Left hindlimb (tissue), 1 donor: ENCODE measurements at places on chromosomes 16 and 17.

DNA sequence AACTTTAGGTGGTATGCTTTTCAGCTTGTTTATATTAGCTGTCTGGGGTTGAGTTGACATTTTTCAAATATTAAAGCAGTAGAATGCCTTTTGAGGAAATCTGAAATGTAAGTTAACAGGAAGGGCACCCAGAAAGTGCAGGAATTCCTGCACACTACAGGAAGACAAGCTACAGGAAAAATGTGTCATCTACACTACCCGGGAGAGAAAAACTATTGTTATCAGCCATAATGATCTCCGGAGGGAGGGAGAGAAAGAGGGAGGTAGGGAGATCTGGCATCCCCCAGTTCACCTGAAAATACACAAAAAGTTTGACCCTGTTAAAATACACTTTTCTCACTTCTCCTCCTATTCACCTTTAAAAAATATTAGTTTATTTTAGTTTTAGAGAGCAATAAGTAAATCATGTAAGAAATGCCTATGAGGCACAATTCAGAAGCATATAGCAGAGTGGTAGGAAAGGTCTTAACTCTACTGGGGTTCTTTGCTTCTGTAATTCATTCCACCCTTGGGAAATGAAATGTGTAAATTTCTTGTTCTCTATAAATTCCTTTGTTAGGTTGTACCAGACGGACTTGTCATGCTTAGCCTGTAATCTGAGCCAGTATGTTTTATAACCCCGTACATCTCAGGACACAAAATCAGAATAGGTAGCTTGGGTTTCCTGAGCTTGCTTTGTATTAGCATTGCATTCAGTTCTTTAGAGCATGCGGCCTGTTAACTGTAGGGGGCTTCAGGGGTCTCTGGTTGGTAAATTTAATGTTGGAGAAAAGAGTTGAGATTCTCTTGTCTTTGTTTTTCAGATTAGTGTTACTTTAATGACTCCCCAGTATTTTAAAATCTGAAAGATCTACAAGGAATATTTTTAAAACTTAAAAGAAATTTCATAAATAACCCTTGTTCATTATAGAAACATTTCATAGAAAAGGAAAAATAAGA lies 3.3 kb downstream of the MAP2K6 start:
- no peak for DNase-seq

GRCh38 chr17:72063262-72063661 lies 57.6 kb upstream of the SOX9 start:
- no peak for DNase-seq

- DNase-seq = no peak
These were observed 29.5 kb downstream of the SMURF2 start for GRCh38 chr17:64632606-64633005.

DNA sequence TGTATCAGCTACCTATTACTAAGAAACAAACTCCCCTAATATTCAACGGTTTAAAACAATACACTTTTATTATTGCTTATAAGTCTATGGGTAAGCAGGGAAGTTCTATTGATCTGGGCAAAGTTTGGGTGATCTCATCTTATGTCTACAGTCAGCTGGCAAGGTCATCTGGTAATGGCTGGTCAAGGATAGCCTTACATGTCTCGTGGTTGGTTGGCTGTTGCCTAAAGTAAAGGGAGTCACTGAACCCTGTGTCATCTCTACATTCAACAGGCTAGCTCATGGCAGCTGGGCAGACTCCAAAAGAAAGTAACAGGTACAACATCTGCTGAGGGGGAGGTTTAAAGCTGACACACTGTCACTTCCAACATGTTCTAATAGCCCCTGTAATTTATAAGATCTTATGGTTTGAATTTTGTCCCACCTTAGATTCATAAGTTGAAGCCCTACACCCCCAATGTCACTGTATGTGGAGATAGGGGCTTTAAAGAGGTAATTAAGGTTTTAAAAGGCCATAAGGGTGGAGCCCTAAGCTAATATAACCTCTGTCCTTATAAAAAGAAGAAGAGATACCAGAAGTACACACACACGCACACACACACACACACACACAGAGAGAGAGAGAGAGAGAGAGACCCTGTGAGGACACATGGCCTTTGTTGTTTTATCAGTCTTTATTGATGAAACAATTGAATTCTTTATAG lies 419.1 kb downstream of the NPIPA8 start:
- no peak for DNase-seq

DNA sequence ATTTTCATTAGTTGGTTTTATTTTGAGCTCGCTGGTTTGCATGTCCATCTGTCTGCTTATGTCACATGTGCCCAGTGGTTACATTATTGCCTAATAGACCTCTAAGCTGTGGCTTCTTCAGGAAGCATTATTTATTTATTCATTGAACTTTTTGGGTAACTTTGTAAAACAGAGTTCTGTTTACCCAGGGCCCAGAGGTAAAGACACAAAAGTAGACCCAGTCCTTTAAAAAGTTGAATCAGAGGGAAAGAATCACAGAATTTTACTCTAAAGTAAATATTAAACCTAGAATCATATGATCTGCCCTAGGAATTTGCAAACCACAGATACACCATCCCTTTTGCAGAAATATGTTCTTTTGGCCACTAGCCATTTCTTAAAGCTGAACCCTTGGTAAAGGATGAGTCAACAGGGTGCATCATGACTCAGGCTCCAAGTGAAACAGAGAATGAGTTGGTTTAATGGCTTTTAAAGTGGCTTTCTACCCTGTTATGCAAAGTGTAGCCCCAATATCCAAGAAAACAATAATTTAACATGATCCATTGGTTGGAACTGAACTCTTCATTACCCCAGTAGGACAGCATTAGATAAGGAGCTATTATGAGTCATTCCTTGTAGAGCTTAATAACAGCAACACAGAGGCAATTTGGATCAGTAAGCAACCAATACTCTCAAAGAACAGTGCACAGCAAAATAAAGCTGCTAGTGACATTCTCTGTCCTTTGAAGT lies 236.3 kb downstream of the KCNJ2 start:
- DNase-seq = no peak

GRCh38 chr16:50607447-50607846 lies 59.3 kb downstream of the NKD1 start:
- no peak for DNase-seq

- no peak for DNase-seq
These were observed 47.6 kb downstream of the IL21R start for GRCh38 chr16:27449434-27450195.

DNA sequence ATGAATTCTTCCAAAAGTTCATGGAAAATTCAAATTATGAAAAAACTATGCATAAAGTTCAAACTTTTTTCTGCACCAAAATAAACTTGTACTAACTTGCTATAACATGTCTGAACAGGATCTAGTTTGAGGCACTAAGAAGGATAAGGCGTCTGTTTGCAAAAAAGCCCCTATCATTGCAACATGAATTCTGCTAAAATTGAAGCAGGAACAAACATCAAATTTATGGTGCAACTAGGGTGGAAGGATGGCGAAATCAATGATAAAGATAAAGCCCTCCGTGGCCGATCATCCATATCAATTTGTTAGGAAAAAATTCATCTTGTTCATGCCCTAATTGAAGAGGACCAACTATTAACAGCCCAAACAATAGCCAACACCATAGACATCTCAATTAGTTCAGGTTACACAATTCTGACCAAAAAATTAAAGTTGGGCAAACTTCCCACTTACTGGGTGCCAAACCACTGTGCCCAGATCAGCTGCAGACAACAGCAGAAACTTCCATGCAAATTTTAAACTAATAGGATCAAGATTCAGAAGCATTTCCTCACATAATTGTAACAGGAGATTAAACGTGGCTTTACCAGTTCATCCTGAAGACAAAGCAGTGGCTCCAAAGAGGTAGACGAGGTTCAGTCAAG lies 12.9 kb downstream of the IL21R start:
- no peak for DNase-seq

DNA sequence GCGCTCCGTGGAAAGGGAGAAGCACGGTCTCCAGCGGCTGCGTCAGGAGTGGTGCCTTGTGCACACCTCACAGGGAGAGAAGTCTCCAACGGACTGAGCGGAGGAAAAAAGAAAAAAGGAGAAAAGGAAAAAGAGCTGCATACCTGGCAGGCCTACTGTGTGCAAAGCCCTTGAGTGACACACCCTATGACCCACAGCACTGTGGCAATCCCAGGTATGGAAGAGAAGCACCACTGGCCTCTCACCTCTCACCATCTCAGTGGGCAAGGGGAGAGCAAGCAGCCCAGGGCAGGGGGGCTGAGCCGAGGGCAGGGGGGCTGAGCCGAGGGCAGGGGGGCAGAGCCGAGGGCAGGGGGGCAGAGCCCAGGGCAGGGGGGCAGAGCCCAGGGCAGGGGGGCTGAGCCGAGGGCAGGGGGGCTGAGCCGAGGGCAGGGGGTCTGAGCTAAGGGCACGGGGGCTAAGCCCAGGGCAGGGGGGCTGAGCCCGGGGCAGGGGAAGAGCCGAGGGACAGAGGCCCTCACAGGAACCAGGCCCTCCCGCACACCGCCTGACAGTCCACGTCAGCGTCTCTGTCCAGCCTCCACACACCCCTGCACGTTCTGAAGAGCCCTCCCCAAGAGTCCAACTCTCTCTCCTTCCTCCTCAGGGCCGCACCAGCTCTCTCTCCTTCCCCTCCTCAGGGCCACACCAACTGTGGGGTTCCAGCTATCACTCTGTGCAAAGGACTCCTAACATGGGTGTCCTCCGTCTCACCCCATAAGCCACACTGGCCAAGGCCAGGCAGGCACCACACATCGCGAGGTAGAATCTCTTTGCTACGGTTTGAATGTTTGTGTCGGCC lies 105.8 kb downstream of the ZNF778 start:
- DNase-seq = no peak

GRCh38 chr17:1186923-1187771 lies 7.4 kb upstream of the ABR start:
- DNase-seq = peak; percentile 87

GRCh38 chr17:56111706-56112485 lies 41.4 kb upstream of the ANKFN1 start:
- no peak for DNase-seq

DNA sequence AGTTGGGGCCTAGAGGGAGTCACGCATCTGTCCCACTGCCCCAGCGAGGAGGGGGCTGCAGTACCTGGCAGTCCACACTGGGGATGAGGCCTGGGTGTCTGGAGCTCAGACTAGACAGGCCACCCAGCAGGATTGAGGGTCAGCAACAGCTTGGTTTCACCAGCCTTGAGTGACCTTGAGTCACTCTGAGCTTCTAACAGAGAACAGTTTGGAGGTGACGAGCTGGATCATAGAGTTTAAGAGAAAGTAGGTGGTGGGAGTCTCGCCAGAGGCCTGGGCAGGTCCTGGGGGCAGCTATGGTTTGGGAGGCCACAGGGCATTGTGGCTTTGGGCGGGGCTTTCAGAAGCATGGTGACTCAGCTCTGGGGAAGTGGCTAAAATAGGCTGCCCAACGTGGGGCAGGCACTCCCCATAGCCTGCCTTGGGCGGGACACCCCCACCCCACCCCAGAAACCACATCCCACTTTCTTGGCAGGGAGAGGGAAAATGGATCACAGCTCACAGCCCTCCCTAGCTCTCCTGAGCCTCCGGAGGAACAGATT lies 20.5 kb downstream of the CDC42EP4 start:
- DNase-seq = peak; percentile 85

- no peak for DNase-seq
These were observed 50.9 kb upstream of the GSE1 start for GRCh38 chr16:85562093-85562786.
